ENCODE measurements at places on chromosomes 5 and 9.
A peak's percentile ranks its signal among the peaks of the same experiment; 100 is the strongest.

- DNase-seq, result no peak
Observed at GRCh38 chr9:77725820-77726219, 77.7 kb upstream of the GNA14 start.

DNA sequence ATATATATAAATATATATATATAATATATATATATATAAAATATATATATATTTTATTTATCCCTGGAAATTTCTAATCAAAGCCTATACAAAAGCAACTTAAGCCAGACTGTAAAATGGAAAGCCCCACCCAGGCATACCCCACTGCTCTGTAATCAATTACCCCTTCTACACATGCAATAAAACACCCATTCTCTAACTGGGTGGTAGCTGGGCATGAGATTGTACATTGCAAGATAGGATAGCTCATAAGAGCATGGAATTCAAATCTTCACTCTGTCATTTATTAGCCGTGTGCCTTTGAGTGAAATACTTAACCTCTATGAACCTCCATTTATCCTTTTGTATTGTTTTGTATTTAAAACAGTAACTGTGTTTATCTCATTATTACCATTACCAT is 405.3 kb upstream of the SLC30A5 start:
- no peak for DNase-seq

DNA sequence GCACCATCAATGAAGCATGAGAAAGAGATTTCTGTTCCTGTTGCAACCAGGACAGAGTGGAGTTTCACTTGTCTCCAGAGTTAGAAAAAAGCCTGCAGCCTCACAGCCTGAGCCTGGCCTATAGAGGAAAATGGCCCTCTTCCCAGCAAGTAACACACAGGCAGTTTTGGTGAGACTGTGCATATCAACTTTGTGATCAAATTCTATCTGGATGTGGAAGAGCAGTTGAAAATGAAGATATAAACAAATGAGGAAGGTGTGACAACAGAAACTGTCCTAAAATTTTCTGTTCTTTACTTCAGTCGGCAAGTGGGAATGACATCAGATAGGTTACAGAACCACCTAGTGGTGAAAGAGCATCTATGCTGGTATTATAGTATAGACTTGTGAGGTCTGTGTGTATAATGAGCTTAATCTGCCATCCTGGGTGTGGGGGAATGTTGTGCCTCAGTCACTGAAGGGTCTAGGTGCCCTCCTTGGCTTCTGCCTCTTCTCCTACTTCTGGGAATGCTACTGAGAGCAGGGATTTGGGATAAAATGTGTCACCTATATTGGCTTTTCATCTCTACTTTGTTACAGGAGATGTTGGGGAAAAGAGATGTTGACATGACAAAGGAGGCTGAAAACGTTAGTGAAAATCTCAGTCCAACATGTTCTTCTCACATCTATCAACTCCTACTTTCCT is 28.2 kb downstream of the YIPF5 start:
- no peak for DNase-seq

- DNase-seq, result peak; percentile 84
Observed at GRCh38 chr9:19161257-19162025, 34.1 kb upstream of the PLIN2 start.

DNA sequence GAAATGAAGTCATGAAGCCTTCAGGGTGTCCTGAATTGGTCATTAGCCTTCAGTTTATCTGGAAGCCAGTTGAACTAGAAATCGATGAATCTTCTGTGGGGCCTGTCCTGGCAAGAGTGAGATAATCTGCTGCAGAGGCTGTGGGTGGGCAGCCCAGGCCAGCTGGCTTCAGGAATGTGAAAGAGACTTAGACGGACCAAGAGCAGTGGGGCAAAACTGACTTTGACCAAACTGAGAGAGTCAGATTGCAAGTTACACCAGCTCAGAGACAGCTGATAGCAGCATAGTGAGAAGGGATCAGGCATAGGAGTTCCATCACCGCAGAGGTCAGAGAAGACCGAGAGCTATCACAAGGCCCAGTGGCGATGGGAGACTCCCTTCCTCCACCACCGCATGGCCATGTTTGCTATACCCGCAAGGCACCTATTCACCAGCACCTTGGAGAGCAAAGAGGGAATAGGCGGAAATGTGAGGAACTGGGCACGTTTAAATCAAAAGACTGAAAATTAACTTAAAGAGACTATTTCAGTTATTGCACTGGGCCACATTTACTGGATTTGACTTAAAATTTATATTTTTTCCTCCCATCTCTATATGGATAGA is 50.0 kb upstream of the GLIS3 start:
- DNase-seq, result no peak

- no peak for DNase-seq
Observed at GRCh38 chr9:68961587-68961986, 52.3 kb downstream of the PRKACG start.

DNA sequence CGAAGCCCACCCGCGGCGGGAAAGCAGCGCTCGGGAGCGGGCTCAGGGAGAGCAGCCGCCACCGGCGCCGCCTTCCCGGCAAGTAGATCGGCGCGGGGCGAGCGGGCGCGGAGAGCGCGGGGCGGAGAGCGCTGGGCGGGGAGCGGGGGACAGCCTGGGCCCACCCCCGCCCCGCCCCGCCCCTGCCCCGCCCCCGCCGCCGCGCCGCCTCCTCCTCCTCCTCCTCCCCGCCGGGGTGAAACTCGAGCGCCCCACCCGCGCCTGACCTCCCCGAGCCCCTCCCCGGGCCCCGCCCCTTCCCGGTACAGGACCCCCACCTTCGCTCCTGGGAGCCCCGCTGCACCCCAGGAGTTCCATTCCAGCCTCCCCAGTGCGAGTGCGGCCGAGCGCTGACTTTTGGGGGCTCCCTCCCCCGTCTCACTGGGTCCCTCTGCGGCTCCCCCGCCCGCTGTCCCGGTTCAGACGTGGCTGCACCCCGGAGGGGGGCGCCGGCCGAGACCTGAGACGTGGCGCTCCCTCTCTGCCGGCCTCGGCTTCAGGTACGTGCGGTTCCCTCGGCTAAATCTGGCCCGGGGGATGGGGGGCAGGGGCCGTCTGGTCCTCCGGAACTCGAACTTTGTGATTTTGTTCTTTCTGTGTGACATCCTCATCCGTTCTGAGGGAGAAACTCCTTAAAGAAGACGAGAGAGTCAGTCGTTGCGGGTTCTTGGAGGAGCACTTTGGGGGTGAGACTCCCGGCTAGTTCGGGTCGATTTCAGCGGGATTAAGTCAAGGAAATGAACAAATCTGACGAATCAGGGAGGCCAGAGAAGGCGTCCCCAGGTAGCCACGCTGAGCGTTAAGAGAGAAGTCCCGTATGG is at the start of gene SEMA5A:
Gene SEMA5A (minus strand): TSS at position 84 of the 860 bp plus-strand sequence. CDS start 166,129 bp downstream, outside the sequence.
- DNase-seq, result peak; percentile 84

- no peak for DNase-seq
Observed at GRCh38 chr9:130207241-130207992, 35.2 kb downstream of the NCS1 start.

DNA sequence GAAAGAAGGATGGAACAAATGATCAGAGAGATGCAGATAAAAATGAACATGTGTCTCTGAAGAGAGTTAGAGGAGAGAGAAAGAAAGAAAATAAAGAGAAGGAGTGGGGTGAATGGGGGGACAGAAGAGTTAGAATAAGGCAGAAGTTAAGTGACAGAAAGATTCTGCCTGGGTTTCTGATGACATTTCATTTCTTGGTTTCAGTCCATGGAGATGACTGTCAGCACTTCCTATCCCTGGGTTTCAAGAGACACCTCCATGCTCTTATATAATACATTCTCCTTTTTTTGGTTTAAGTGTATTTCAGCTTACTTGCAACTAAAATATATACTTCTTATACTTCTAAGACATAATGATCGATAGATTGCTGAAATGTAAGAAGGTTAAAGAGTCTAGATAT is 213.0 kb upstream of the IL12B start:
- DNase-seq, result no peak

DNA sequence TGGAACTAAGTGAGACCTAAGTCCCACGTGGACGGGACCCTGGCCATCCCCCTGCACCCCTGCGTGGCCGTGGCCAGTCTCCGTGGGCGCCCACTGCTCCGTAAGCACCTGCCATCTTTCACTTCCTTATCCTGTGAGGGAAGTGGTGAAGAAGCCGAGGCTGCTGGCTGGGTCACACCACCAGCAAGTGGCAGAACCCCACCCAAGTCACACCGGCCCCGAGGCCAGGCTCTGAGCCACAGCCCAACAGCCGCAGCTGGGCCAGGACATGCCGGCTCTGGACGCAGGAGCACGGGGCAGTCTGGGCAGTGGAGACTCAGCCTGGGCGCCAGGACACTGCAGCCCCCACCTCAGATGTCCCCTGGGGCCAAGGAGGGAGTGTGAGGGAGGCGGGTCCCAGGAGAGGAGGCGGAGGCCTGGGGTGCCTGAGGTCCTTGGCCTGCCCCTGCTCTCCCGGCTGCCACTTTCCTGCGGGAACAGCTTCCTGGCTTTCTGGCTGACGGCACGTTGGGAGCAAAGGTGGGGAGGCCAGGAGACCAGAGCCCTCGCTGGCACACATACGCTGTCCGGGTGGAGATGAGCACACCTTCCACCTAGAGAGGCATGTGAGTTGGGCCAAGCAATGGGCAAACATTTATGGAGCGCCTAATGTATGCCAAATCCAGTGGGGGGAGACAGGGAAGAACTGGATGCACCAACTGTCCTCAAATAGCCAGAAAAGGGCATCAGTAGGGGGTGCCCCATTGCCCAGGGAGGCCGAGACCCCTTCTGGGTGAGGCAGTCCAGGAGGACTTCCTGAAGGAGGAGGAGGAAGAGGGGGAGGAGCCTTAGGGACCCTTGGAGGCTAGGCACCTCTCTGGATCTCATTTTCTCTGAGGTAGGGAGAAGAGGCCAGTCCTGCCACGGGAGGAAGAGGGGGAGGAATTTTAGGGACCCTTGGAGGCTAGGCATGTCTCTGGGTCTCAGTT is 43.9 kb upstream of the EGFL7 start:
- DNase-seq, result no peak

GRCh38 chr5:52981507-52981906 is 7.6 kb upstream of the ITGA2 start:
- DNase-seq, result no peak

DNA sequence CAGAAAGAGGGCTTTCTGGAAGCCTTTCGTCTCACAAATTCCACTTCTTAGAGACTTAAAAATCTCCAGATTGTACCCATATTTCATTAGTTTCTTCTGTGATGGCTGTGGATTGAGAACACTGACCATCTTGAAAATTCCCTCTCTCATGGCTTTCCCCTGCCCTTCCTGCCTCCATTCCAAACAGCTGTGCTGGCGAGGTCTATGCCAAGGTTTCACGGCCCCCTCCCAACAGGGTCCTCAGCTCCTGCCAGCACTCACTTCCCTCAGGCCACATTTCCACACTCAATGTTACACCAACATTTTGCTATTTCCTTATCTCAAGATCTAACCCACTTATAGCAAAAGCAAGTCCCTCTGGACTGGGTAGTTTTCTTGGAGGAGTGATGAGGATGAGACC is 40.3 kb upstream of the EQTN start:
- no peak for DNase-seq

DNA sequence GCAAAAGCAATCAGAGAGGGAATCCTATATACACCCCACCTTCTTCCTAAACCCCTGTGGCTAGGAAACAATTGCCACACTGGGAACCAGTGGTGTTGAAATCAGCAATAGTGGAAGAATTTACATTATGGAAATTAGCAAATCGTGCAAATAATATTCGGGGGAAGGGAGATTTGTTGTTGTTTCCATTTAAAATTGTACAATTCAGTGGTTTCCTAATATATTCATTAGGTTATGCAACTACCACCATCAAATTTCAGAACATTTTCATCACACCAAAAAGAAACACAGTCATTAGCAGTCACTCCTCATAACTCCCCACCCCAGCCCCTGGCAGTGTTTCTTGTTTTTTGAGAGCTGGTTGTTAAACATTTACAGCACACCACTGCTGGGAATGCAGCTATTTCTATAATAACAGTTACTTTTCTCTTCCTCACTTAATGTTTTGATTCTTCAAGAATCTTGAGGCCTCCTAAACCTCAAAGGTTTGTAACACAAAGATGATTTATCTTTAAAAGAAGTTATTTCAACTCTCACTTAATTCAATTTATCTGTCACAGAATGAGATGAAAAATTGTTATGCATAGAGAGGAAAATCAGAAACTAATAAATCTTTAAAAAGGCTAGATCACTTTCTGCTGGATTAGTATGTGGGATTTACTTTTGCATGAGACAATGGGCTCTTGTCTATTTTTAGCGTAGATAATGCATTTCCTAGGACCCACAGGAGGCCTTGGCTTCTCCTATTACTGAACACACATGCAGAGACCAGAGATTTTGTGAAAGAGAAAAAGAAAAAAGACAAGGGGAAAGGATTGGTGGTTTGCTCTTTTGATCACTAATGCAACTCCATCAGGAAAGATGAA is 91.8 kb upstream of the DAPK1 start:
- DNase-seq, result no peak

DNA sequence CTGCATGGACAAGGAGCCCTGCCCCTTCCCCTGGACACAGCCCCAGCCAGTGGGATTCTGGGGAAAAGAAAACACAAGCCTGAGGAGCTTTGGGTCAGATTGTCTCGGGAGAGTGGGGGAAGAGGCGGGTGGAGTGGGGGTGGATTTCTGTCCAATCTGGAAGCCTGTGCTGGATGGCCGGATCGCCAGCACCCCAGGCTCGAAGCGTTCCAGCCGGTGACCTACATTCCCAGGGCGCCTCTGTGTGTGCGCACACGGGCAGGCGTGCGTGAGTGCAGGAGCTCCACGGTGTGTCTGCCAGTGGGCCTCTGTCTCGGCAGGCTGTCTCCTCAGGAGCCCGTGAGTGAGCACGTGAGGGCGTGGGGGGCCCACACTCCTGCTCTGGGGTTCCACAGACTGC is 74.3 kb upstream of the DAB2IP start:
- no peak for DNase-seq

DNA sequence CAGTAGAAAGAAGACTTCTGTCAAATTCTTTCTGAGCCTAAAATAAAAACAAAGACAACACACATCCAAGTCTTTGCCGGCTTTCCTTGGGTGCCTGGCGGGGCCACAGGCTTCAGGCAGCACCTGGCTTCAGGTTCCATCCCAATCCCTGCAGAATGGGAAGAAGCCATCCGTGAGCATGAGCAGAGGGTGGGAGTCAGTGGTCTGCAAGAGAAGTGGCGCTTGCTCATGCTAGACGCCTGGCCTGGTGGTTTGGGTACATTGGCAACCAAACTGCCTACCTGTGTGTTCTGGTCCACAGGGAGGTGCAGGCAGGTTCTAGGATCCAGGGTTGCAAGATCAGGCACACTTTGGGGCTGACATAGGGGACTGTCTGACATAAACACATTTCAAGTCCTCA is 47.6 kb upstream of the RETREG1 start:
- no peak for DNase-seq

DNA sequence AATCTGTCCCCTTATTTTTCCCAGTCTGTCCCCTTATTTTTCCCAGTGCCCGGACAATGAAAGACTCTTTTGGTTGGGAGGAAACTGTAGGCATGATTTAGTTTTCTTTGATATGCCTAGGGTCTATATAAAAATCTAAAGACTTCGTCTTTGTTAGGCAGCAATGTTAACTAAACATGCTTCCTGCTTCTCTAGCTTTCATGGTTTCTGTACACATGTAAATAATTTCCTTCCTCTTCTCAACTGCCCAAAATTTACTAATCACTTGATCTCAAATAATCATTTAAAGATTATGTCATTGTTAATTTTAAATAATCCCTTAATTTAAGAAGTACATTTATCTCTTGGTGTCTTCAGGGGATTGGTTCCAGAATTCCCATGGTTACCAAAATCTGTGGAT is 47.8 kb upstream of the RAPGEF6 start:
- DNase-seq, result no peak

Data from ascending aorta (tissue), 2 donors.